ENCODE measurements at places on chromosomes 2 and 18. TPM values are rescaled to one million over a fixed set of nuclear protein-coding genes. Genes with fewer than 3 reads are reported as not detected.

Gene TUBA3E
- total RNA-seq, result not detected

GRCh38 chr2:201872591-201872990 is 66.3 kb downstream of the CDK15 start:
- no peak for DNase-seq

DNA sequence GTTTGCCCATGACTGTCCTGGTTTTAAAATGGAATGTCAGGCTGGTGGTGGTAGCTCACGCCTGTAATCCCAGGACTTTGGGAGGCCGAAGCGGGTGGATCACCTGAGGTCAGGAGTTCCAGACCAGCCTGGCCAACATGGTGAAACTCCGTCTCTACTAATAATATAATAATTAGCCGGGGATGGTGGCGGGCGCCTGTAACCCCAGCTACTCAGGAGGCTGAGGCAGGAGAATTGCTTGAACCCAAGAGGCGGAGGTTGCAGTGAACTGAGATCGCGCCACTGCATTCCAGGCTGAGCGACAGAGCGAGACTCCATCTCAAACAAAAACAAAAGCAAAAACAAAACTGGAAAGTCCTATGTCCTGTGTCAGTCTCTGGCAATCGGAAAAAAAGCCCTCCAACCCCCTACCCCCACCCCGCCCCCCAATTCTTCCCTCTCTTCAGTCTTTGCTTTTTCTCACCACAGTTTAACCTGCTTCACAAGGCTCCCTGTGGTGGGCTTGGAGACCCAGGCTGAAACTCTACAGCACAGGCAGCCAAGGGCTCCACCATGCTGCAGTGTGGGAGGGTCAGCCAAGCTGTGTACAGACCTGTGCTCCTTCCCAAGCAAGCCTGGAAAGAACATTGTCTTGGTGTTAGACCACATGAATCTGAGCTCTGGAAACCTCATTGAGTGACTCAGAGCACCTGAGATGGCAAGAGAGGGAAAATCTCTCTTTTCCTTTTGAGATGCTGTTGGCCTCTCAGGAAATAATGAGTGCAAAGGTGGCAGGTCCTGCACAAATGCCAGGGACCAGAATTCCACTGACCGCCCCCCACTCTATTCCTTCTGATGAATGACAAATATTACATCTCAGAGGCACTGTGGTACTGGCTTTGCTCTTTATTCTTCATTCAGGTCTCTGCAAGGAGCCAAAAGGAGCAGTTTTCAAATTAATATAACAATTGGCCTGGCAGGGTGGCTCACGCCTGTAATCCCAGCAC is 16.7 kb downstream of the MYCN start:
- no peak for DNase-seq

DNA sequence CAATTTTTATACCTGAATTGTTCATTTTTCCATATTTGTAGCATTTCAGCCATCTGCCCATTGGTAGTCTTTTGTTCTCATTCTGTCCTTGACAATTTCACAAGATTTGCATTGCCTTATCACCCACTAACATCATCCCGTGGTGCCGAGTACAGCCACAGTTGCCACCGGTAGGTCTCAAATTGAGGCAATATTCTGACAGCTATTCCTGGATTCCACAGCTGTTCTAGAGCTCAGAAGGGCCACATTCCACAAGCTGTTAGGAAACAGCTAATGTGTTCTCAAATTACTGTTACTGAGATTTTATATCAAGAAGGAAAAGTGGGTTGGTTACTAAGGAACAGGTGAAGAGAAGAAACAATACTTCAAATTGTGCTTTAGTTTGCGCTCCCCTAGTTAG is 178.8 kb downstream of the RPRM start:
- DNase-seq, result no peak

DNA sequence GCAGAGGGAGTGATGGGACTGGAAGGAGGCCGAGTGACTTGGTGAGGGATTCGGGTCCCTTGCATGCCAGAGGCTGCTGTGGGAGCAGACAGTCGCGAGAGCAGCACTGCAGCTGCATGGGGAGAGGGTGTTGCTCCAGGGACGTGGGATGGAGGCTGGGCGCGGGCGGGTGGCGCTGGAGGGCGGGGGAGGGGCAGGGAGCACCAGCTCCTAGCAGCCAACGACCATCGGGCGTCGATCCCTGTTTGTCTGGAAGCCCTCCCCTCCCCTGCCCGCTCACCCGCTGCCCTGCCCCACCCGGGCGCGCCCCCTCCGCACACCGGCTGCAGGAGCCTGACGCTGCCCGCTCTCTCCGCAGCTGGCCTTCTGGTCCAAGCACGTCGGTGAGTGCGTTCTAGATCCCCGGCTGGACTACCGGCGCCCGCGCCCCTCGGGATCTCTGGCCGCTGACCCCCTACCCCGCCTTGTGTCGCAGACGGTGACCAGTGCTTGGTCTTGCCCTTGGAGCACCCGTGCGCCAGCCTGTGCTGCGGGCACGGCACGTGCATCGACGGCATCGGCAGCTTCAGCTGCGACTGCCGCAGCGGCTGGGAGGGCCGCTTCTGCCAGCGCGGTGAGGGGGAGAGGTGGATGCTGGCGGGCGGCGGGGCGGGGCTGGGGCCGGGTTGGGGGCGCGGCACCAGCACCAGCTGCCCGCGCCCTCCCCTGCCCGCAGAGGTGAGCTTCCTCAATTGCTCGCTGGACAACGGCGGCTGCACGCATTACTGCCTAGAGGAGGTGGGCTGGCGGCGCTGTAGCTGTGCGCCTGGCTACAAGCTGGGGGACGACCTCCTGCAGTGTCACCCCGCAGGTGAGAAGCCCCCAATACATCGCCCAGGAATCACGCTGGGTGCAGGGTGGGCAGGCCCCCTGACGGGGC is 4.6 kb downstream of the PROC start:
- no peak for DNase-seq
